Cortex of kidney (tissue), 1 donor: ENCODE measurements at places on chromosomes 1 and 21.

- DNase-seq, result no peak
These were observed 9.9 kb downstream of the OTUD3 start for GRCh38 chr1:19892129-19892528.

GRCh38 chr1:242240077-242240476, 241.2 kb upstream of the MAP1LC3C start:
- DNase-seq, result no peak

DNA sequence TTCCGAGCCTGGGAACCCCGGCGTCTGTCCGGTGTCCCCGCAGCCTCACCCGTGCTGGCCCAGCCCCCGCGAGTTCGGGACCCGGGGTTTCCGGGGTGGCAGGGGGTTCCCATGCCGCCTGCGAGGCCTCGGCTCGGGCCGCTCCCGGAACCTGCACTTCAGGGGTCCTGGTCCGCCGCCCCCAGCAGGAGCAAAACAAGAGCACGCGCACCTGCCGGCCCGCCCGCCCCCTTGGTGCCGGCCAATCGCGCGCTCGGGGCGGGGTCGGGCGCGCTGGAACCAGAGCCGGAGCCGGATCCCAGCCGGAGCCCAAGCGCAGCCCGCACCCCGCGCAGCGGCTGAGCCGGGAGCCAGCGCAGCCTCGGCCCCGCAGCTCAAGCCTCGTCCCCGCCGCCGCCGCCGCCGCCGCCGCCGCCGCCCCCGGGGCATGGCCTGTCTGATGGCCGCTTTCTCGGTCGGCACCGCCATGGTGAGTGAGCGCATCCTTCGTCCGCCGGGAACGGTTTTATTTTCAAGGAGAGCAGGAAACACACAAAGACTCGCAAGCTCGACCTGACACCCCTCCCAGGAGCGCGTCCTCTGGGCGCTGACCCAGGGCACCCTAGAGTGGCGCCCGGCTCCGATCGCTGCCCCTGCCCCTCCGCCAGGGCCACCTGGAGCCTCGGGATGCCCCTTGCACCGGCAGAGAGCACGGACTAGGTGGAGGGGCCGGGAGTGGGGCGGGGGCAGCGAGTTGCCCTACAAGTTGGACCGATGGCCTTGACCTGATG, at the start of gene ABCG1:
ABCG1 (plus strand) TSS at position 305 of the 770 bp plus-strand sequence; CDS start at position 428, 123 bp downstream.
- DNase-seq, result no peak

GRCh38 chr1:45033356-45033755, 21.3 kb downstream of the UROD start:
- DNase-seq, result no peak

GRCh38 chr21:38804789-38805327, 871 bp upstream of the ETS2 start:
- no peak for DNase-seq

DNA sequence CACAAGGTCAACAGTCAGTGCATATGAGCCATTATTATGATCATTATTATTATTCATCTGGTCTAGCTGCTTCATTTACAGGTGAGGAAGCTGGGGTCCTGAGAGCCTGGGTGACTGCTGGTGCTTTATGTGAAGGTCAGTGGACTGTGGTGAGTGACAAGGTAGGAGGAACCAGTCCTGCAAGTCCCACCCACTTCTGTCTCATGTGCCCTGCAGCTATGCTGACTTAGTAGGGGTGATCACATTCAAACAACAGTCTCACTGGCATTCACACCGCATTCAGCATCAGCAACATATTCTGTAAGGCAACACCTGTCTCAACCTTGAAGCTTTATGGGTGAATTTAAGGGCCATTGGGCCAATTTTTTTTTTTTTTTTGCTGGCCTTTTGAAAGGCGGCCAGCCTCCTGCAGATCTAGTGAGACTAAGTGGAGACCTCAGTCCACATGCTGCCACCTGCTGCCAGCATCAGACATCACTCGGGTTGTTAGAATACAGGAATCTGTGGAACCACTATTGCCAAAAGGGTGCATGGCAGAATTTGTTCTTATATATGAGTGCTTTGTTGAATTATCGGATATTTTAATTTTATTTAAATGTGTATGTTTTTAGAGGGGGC, 59.9 kb upstream of the CACNA1E start:
- DNase-seq, result no peak

GRCh38 chr1:111559736-111560279, 56.4 kb upstream of the ADORA3 start:
- DNase-seq, result no peak

- DNase-seq, result no peak
These were observed at the start of gene IFNGR2 for GRCh38 chr21:33403128-33403785. Gene IFNGR2, plus strand, starts transcription at chr21:33403413. Its CDS starts 131 bp downstream, at chr21:33403544.

DNA sequence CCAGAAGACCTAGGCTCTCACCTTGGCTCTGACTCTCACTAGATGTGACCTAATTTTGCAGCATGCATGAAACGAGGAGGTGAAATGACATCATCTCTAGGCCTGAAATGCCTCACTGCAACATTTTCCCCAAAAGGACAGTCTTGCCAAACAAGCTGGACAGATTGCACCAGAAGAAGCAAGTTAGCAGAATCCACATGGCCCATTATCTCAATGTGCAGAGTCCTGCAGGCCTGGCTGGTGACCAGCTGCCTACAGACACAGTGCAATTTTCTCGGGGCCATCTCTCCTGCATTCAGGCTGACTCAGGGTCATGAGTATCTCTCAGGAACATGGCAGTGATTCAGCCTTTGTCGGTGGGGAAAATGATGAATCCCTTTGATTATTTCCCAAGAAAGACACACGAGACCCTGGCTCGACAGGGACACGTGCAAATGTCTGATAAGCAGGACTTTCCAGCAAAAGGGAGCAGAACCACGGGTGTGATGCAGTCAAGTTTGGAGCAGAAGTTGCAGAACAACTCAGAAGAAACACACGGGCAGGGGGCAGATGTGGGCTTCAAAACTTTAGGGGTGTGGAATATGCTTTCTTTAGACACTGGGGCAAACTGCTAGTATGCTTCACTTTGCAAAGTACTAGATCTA, 38.7 kb downstream of the TRIM67 start:
- no peak for DNase-seq

DNA sequence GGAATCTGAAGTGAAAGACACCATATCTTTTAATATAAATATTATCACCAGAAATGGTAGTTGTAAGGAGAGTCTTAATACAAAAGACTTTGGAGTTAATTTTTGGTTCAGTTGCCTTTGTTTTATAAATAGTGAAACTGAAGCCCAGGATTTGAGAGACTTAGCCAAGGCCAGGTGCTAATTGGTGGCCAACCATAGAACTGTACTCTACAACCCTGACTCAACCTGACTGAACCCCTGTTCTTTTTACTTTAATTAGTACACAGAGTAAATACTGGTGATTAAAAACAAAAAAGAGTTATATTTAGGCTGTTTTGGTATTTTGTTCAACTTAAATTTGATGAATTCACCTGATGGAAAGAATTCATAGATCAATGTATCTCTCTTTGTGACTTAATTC, 76.3 kb downstream of the SNX7 start:
- DNase-seq, result no peak

GRCh38 chr1:60415696-60416095, 342.1 kb upstream of the C1orf87 start:
- DNase-seq, result no peak

DNA sequence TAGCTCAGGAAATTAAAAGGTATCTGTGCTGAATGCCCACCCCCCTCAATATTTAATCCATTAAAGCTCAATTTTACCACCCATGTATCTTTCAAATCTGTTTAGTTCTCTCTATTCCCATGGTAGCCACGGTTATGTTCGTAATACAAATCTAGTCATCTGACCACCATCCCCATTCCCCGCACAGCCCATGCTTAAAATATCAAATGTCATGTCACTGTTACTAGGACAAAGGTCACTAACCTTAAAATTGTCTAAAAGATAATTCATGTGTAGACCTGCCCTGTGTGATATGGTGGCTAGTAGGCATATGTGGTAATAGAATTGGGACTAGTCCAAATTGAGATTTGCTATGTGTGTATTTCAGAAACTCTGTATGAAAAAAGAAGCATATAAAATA, 728.5 kb upstream of the B3GALT2 start:
- DNase-seq, result no peak
